Dermis blood vessel endothelial cell (primary cell): ENCODE measurements at places on chromosomes 2 and 18. TPM values are rescaled to one million over a fixed set of nuclear protein-coding genes. Genes with fewer than 3 reads are reported as not detected.

- peak; percentile 86 for DNase-seq
These were observed 384.5 kb downstream of the MTX2 start for GRCh38 chr2:176653479-176654443.

- no peak for DNase-seq
These were observed 135.8 kb downstream of the HDAC4 start for GRCh38 chr2:239264838-239265651.

DNA sequence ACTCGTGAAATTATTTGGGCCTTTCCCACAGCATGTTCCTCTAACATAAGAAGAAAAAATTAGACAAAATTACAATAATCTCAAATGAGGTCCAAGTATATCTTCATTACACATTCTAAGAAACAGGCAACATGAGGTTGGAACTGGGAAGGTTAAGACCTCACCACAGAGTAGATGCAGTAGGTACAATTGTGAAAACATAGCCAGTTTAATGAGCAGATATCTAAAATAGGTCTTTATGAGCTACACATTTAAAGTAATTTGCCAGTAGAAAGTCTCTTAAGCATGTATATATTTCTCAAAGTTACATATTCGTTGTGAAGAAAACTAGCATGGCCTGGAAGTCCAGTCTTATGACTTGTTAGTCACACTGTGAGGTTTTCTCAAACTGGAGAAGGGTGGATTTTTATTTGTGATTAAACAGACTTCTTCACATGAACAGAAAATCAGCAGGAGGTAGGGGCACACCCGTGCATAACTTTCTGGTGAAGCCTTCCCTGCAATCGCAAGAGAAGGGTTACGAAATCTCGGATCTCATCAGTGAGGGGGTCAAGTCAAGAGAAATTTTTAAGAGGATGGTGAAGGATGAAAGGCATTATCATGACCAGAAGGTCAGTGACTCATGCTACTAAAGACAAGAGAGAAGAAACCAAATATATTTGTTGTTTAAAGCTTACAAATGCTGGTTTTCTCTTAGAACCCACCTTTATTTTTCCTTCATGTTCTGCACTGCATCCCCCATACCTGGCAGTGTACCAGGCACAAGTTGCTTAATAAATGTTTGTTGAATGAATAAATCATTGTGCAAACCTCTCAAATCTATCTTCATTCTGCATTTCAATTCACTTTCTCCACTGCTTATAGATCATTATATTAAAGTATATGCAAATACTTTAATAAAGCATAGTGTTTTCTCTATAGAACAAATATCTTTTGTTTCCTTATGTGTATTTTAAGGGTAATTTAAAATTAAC, 5.1 kb upstream of the RAB27B start:
- no peak for DNase-seq

DNA sequence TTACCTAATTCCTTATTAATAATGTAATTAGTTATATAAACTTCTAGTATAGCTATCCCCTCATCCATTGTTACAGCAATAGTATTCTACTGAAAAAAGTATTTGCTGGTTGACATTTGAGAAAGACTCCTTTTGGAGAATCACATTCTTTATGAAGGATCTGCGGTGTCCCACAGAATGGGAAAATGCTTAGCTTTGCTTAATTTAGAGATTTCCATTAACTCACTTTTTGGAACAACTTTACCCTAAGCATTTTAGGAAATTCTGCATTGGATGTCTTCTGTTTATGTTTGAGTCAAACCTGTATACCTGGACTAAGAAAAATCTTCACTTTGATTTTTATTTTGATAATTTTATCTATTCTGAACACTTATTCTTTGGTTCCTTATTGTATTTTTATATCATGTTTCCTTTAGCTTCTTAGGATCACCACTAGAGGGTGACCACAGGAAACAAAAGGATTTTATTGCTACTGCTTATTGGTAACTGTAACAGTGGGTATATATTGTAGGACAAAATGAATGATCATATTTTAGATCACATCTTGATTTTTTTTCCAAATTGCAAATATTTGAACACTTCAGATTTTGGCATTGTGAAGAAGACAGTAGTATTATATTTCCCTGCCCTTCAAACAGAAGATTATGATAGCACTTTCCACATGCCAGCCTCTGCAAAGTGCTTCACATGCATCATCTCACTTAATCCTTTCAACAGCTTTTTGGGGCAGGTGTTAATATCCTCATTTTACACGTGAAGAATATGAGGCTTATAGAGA, 79.6 kb downstream of the MIB1 start:
- DNase-seq = peak; percentile 56

DNA sequence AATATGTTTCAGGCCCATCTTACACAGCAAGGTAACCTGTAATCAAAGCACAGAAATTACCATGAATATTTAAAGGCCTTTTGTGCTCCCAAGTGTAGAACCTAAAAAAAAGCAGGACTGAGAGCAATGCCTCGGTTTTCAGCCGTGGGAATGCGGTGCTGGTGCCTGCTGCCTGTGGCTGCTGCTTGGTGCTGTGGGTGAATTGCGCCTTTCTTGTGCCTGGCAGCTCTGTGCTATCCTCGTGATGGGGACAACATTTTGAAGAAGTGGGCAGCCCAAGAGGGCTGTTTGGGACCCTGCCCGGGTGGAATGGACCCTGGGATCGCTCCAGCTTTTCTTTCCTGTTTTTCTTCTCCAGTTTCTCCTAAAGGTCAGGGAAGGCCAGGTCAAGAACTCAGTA, 91.2 kb downstream of the ASAP2 start:
- DNase-seq = no peak

- DNase-seq = no peak
These were observed 25.5 kb upstream of the ALPP start for GRCh38 chr2:232353096-232353495.

DNA sequence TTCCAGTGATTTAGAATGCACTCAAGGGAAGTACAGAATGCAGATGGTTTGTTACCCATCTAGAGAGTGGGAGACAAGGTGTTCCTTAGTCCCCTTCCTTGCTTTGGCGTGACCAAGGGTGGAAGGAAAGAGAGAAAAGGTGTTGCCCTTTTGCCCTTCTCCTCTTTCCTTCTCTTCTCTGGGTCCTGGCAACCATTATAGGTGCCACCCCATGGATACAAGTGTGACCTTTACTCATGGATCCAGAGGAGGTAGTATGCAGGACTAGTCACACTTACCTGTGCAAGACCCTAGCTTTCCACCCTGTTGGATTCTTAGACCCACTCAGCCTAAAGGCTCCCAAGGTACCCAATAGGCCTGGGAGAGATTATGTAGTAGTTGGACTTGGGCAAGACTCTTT, 11.6 kb upstream of the RBFA start:
- peak; percentile 48 for DNase-seq

- no peak for DNase-seq
These were observed 91.0 kb downstream of the PLB1 start for GRCh38 chr2:28586867-28587266.

DNA sequence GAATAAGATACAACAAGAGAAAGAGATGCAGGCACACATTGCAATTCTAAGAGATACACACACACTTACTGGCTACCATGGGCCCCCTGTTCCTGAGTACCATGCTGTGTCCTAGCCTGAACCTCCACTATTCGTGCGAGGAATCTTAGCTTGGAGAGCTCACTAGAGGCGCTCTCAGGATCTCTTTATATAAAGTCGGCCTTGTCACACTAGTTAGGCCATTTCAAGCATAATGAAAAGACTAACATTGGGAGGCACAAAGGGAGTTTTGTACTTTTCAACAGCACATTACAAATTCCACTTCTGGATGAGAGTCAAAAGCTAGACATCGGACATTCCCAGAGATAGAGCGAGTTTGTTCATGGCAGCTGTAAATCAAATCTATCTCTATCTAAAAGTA, 365.2 kb downstream of the DSEL start:
- no peak for DNase-seq

GRCh38 chr2:100391735-100392515, 25.5 kb downstream of the CHST10 start:
- no peak for DNase-seq

DNA sequence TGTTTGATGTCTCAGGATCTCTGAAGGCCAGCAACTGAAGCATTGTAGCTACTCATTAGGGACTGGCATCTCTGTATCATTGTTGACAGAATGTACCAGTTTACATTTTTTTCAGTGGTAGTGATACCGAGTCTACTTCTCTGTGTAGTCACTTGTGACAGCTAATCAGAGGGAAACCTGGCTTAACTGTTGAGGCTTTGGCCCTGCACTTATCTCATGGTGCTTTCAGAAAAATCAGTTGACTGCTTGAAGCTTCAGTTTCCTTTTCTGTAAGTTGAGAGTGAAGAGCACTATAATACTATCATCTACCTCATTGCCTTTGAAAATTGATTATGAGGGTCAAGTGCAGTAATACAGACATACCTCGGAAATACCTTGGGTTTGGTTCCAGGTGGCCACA, 90.0 kb downstream of the COMMD1 start:
- DNase-seq = no peak

GRCh38 chr2:102049756-102050443, 58.1 kb downstream of the IL1R2 start:
- no peak for DNase-seq

DNA sequence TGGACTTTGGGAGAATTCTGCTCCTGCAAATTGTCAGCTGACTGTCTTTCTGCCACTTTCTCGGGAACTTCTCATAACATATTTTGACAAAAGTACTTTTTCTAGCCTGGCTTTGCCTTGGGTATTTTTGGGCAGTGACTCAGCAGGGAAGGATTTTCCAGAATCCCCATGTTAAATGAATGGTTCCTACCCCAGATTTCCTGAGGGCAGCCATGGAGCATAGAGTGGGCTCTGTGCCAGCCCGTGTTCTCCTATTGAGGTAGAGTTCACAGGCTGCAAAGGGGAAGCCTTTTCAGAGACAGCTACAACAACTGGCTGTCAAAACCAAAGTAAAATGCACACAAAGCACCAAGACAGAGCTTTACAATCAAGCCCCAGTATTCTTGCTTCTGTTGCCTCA, 59.8 kb downstream of the BMP10 start:
- DNase-seq = peak; percentile 94

- peak; percentile 40 for DNase-seq
These were observed 82.9 kb downstream of the CHRNA1 start for GRCh38 chr2:174681099-174682006.

DNA sequence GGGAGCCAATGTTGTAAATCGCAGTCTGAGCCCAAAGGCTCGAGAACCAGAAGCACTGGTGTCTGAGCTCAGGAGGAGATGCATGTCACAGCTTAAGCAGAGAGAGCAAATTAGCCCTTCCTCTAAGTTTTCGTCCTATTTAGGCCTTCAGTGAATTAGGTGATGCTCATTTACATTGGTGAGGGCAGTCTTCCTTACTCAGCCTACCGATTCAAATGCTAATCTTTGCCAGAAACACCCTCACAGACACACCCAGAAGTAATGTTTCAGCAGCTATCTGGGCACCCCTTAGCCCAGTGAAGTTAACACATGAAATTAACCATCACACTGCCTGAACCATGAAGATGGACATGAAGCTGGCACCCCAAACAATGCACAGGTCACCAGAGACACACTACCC, 385.1 kb downstream of the STK39 start:
- DNase-seq = no peak

DNA sequence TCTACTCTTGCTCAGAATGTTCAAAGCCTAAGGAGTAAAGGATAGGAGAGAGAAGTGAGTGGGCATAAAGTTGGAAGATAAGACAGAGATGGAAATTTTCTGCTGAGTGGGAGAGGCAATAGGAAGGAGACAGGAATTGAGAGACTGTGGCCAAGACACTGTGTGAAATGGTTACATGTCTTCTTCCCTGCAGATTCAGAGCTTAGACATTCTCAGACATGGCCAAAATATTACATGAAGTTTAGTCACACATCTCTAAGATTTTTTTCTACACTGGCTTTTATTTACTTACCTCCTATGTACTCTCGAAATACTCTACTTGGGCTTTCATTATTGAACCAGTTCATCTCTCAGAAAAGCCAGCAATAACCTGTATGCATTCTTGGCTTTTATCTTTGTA, 363.0 kb upstream of the FANCL start:
- no peak for DNase-seq

- DNase-seq = no peak
These were observed 27.2 kb downstream of the MAP4K3 start for GRCh38 chr2:39409697-39410389.

GRCh38 chr18:68418881-68419280, 296.0 kb downstream of the TMX3 start:
- no peak for DNase-seq

DNA sequence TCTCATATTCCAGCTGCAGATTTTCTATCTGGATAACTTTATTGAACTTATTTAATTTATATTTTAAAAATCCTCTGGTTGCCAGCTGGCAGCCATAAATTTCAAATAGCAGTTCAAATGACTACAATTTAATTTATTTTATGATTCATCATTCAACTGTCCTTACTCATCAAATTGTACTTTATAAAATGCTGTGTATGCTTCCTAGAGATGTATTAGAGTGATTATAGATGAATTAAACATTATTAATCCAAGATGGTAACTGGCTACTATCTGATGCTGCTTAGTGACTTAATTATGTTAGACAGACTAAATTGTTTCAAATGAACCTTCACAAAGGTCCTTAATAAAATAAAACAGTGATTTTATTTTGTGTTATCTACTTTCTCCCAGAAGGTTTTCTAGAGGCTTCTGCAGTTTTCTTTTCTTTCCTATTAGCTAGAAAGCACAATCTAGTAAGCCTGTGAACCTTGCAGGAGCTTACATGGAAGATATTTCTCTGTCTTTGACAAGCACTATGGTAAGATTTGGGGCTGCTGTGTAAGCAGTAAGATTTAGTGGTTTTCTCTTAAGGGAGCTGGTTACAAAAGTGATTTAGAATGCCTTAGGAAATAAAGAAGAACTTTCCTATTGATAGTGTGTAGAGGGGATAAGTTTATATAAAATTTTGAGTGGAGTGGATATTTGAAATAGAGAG, 322.3 kb downstream of the FSIP2 start:
- DNase-seq = no peak

DNA sequence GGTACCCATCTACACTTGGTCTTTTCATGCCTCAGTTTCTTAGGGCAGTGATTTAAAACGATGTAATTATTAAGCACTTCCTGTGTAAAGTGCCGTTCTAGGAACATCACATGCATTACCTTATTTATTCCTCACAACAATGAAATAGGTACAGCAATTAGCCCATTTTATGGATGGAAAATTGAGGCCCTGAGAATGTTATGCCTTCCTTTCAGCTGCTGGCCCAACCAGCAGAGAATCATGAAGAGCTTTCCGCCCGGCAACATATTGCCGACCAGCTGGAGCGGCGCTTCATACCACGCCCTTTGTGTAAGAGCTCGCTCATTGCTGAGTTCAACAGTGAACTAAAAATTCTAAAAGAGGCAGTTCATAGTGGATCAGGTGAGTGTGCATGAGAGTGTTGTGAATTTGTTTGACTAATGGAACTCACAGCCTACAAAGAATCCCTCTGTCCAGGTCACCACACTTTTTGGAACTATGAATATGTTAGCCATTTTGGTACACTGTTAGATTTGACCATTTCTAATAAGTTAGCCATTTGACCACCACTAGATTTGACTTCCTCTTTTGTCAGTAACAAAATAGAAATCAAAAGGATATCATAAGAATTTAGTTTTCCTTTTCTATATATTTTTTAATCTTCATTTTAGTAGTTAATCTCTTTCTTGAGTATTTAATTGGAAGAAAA, 25.6 kb upstream of the RPE start:
- DNase-seq = no peak

SPATA3 gene
- not detected in 2 replicates for total RNA-seq

LONRF2 gene
- under 0.01 TPM in 1 of 2 replicates, not detected in the other for total RNA-seq

CACNB4 gene
- total RNA-seq = 0.14 and 0.17 TPM in 2 replicates

AP1S3 gene
- total RNA-seq = 1.2 and 4.4 TPM in 2 replicates

TCF7L1 gene
- 8.5 and 12.1 TPM in 2 replicates for total RNA-seq

DPYSL5 gene
- total RNA-seq = not detected in 2 replicates

CRYGC gene
- not detected in 2 replicates for total RNA-seq

TSPYL6 gene
- not detected in 2 replicates for total RNA-seq
